ENCODE measurements at places on chromosomes 6 and 20.

- no peak for DNase-seq
These were observed 336.3 kb downstream of the CD83 start for GRCh38 chr6:14453712-14454472.

GRCh38 chr20:750801-751200, 17.5 kb downstream of the SLC52A3 start:
- DNase-seq, result no peak

GRCh38 chr6:158729906-158730540, 80.2 kb downstream of the SYTL3 start:
- no peak for DNase-seq

DNA sequence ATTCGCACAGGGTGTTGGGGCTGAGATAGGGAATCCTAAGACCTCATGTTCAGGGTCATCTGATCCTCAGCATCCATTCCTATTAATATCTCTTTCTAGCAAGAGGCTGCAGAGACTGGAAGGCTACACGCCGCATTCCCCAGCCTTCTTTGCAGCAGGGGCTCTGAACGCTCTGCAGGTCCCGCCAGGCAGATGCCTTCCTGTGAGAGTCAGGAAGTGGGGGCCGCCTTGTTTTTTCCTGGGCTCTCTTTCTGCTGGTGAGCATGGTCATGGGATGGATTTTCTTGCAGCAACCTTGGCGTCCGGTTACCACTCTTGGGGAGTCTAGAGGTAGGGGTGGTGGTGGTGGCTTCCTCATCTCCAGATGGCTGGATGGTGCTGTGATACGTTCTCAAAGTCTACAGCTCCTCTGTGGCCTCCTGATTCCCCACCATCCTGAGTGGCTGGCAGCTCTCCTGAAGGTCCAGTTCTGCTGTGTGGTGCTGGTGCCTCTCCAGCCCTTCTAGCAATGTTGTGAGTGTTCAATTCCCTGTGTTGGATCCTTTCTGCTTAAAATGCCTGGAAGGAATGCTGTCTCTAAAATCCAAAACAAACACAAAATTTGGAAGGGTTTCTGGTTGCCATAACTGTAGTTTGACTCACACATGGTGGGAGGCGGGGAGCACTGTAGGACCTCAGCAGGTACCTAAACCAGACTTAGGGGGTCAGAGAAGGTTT, 111.9 kb downstream of the CEBPB start:
- no peak for DNase-seq

GRCh38 chr6:115514656-115515055, 546.0 kb downstream of the FRK start:
- no peak for DNase-seq

DNA sequence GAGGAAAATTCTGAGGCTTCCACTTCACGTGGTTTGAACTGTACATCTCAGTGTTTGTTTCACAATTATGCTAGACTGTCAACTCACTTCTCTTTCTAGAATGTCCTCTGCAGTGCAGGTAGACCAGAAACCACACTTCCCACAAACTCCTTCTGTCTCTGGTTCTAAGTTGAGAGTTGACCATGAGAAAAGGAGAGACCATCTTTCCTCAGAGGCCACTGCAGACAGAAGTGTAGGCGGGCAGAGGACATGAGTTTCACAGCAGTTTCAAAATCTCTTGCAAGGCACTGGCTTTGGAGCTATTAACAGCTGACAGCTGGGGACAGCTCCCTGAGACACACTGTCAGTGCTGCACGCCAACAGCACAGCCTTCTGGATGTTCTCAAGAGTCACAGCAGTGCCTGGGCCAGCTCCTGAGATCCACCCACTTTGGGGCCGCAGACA, 55.4 kb upstream of the MOXD1 start:
- no peak for DNase-seq

GRCh38 chr6:74993136-74993535, 212.7 kb downstream of the COL12A1 start:
- no peak for DNase-seq

GRCh38 chr6:105560611-105561066, 157.8 kb upstream of the PREP start:
- no peak for DNase-seq

- no peak for DNase-seq
These were observed 38.5 kb upstream of the MLIP start for GRCh38 chr6:54072635-54073313.

GRCh38 chr6:37928217-37928616, 108.7 kb downstream of the ZFAND3 start:
- no peak for DNase-seq

DNA sequence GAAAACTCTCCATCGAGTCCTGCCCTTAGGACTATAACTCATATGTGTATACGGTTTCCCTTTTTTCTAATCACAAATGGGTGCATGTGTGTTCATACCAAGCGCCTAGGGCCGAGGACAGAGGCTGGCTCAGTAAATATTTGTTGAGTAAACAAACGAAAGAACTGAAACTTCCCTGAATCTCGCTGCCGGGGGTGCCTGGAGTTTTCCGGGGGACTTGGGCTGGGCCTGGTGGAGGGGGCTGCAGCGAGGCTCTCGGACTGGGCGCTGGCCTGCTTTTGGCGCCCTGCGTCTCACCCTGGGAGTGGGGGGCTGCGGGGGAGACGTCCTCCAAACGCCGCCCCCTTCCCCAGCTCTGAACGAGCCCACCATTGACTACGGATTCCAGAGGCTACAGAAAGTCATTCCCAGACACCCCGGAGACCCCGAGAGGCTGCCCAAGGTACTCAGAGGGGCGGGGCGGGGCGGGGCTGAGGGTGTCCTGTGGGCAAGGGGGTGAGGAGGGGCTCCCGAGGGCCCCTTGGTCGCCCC, 49.0 kb downstream of the CPXM1 start:
- no peak for DNase-seq

DNA sequence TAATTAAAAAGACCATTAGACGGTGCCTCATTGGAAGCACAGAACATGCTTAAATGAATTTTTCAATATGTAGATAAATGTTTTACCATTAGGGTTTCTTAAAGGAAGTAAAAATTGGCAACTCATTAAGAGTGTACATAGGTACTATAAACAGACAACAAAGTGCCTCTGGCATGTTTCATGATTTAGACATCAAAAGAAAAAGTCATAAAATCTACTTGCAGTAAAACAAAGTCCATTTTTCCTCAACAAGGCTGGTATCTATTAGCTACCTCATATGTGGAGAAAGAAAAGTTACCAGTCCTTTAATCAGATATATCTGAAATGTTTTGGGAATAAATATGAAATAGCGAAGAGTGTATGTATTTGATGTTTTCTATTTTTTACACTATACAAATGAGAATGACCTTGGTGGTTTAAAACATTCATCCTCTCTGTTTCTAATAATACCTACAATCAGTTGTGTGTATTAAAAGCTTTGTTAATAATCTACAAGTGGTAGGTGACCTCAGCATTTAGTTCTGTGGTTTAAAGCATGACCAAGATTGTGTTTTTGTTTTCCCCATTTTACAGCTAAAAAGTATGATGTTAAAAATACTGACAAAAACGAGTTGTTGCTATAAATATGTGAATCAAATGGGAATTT, 87.5 kb downstream of the HDGFL1 start:
- no peak for DNase-seq

- DNase-seq, result no peak
These were observed 99.0 kb upstream of the TAB2 start for GRCh38 chr6:149218471-149218870.

DNA sequence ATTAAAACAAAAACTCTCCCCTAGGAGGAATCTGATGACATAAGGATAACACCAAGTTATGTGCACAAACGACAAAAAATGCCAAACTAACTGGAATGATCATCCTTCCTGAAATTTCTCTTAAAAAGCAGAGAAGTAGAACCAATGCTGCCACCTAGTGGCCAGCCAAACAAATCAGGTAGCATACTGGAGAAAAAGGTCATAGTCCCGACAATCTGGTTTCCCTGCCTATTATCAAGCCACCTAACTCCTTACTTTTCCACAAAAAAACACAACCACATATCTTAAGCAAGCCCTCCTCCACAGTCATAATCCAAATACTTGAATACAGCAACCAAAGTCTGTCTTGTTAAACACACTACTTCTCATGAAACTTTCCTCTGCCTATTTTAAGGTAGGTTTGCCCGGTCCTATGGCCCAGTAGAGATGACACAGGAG, 5.3 kb downstream of the OARD1 start:
- peak; percentile 20 for DNase-seq

GRCh38 chr6:24545691-24546090, 50.9 kb downstream of the ALDH5A1 start:
- no peak for DNase-seq

GRCh38 chr6:88520445-88520844, 354.3 kb upstream of the CNR1 start:
- no peak for DNase-seq

DNA sequence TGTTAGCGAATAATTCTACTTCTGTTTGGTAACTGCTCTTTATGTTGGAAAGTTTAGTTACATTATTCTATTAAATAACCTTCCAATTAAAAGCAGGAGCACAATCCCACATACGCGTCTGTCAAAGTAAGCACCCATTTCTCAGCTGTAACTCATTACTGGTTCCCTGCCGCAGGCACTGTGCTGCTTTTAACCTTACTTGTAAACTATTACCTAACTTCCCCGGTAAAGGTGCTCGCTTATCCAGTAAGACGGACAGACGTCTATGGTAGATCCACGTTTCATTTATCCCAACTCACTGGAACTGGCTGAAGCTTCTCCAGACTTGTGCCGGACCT, 529 bp upstream of the ENPP4 start:
- DNase-seq, result no peak

DNA sequence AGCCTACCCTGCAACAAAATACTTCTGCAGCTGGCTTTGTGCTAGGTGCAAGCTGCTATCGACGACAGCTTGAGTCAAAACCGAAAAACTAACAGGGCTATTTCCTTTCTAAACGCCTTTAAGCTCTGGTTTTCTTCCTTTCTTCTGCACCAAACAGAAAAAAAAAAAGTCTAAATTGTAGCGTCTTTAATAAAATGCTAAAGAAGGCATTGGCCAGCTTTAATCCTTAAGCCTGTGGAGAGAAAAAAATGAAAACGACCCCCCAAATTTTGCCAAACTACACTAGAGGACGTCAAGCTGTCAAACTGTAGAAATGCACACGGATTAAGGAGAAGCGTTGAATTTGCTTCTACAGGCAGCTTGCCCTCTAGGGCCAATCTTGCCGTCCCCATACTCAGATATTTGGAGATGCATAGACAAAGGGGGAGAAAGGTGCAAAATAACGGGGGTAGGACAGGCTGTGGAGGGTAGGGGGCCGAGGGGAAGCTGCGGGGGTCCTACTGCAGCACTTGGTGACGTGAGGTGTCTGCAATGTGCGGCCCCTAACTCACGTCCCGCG, 1.4 kb upstream of the NRN1 start:
- no peak for DNase-seq

- DNase-seq, result no peak
These were observed 9.1 kb downstream of the RBCK1 start for GRCh38 chr20:416950-417800.
